ENCODE measurements at places on chromosomes 2 and 18. TPM values are rescaled to one million over a fixed set of nuclear protein-coding genes. Genes with fewer than 3 reads are reported as not detected.

- no peak for DNase-seq
Measured at GRCh38 chr2:33458248-33458819, 18.1 kb upstream of the RASGRP3 start.

- DNase-seq: no peak
Measured at GRCh38 chr2:225184948-225185347, 142.7 kb upstream of the DOCK10 start.

- DNase-seq: no peak
Measured at GRCh38 chr18:65282096-65282495, 468.7 kb upstream of the CDH7 start.

- peak; percentile 5 for DNase-seq
Measured at GRCh38 chr2:171554991-171555615, 32.8 kb downstream of the CYBRD1 start.

The PARD3B gene
- total RNA-seq: 29.5 TPM

The SCYGR5 gene
- total RNA-seq: not detected

The COBLL1 gene
- total RNA-seq: 63.1 TPM

The CPLX4 gene
- total RNA-seq: not detected
